BJ (cell line): ENCODE measurements at places on chromosomes 4 and X.

DNA sequence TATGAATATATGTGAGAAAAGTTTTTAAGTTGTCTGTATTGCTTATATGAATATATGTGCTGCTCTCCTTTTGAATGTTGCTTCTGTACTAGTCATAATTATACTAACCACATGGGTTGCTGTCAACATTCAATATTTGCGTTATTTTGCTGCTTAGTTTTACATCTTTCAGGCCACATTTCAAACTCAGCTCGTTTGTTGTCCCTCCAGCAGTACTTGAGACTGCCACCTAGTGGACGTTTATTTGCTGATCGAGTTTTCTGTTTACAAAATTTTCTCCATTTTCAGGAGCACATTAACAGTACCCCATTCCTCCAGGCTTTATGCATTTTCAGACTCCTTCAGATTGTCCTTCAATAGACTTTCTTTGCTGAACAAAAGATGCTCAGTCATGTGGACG lies 75.8 kb downstream of the NUDT11 start:
- DNase-seq: no peak

- DNase-seq: peak; percentile 82
Observed at GRCh38 chrX:7334253-7334935, 186.4 kb upstream of the PUDP start.

GRCh38 chr4:118282692-118283091 lies 70.1 kb downstream of the PRSS12 start:
- DNase-seq: no peak

DNA sequence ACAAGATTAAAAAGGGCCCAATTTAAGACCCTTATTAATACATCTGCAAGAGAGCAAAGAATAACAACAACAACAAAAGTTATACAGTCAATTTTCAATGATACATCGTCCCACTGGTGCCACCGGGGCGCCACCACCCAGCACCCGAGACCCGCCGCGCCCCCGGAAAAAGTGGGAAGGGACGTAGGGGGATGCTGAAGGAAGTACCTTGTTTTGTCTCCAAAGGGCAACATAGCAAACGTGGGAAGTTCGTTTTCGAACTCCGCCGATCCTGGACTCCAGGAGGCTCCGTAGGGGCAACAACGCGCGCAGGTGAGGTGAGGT lies 1.7 kb downstream of the PDE5A start:
- no peak for DNase-seq

DNA sequence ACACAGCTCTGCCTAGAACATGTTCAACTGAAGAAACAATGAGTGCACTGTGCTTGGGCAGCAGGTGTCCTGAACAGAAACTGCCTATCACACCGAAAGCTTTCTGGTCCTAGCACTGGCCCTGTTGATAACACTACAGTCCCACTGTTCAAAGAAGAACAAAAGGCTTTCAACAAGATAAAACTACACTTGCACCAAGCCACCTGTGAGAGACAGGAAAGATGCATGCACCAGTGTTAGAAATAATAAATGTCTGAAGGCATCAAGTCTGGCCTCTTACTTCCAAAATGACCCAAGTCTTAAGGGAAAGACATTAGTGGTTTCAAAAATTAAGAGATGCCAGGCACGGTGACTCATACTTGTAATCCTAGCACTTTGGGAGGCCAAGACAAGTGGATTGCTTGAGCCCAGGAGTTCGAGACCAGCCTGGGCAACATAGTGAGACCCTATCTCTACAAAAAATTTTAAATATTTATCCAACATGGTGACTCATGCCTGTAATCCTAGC lies 68.7 kb downstream of the APBB2 start:
- no peak for DNase-seq

DNA sequence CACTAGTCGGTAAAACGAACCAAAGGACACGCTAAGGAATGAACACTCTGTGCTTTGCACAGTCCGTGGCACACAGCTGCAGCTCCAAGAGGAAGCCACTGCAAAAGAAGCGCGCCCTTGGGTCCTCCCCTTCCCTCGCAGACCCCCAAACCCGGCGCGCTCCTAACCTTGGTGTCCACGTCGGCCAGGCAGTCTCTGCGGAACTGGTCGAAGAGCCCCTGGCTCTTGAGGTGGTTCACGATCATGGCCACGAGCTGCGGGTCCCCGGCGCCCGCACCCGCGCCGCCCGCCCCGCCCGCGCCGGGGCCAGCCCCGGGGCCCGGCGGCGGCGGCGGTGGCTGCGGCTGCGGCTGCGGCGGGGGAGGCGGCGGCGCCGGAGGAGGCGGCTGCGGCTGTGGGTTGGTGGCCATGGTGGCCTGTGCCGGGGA lies 333 bp downstream of the BOD1L1 start:
- no peak for DNase-seq

- no peak for DNase-seq
Observed at GRCh38 chr4:113687067-113687718, 74.3 kb downstream of the CAMK2D start.

GRCh38 chrX:49978176-49978575 lies 55.8 kb downstream of the CLCN5 start:
- DNase-seq: no peak

GRCh38 chrX:2387614-2388239 lies 113.0 kb downstream of the DHRSX start:
- DNase-seq: no peak

GRCh38 chr4:53821179-53821851 lies 230.0 kb upstream of the LNX1 start:
- no peak for DNase-seq

- DNase-seq: no peak
Observed at GRCh38 chrX:49249616-49250015, 14.3 kb downstream of the CCDC22 start.

DNA sequence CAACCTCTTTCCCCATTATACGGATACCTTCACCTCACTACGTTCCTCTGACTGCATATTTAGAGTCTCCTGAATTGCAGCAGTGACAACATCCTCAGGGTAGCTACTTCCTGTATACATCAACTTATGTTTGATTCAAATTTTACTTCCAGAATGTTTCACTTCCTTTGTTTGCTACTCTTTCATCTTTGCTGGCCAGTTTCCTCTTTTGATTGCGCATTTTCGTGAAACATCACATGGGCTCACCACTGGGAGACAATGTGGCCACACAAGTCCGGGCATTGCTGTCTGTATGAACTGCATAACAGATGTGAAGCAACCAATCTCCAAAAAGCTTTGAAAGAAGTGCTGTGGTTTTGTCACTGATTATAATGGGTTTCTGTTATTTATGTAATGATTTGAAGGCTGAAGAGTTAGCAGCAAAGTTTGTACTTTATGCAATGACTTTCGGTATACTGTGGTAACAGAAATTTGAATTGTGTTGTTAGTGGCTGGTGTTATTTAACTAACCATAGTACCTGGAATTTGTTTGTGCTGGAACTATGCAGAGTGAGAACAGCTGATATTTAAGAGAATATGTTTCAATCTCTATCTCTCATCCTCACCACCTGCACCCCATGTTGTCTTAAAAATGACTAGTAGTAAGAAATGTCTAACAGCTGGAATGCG lies 7.4 kb downstream of the SNCA start:
- DNase-seq: no peak

DNA sequence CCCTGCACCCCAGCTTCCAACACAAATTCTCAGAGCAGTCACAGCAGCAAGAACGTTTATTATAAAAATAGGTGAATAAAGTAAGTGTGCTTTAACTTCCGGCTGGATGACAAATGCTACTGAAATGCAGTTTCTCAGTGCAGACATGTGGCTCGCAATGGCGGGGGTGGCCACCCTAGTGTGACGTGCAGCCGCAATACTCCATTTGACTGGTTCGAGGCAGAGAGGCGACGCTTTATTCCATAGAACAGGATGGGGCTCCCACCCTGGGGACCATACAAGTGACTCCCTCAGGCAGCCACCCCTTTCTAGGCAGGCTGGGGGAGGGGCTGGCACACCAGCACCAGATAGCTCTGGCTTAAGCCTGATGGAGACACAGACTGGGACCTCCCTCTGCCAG lies 14.5 kb downstream of the TNIP2 start:
- DNase-seq: no peak

DNA sequence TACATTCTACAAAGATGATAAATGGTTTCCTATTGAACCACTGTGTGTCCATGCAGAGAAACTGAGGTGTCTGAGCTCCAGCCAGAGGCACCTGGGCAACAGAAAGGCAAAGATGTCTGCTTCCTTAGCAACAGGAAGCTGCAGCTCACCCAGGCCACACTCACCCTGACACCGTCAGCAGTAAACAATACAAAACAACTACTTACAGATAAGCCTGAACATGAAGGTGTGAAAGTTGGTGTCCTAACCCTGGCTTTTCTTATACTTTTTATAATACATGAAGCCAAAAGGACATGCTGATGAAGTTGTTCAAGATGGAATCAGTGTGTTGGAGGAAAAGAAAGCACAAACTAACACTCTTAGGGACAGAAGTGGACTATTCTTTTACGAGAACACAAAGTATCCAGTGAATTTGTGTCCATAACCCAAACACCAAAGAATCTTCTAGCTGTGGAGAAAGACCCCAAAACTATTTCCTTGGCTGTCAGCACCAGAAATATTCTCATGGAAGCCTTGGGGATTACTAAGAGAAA lies 117.3 kb downstream of the SYNPO2 start:
- no peak for DNase-seq

- DNase-seq: no peak
Observed at GRCh38 chrX:150504397-150505182, 63.8 kb upstream of the MTM1 start.

- no peak for DNase-seq
Observed at GRCh38 chr4:86481440-86481839, 112.7 kb upstream of the PTPN13 start.

GRCh38 chrX:13397878-13398818 lies 78.3 kb upstream of the ATXN3L start:
- peak; percentile 97 for DNase-seq

GRCh38 chr4:187632260-187632995 lies 363.1 kb upstream of the ZFP42 start:
- DNase-seq: no peak

GRCh38 chr4:42339935-42340406 lies 57.3 kb upstream of the SHISA3 start:
- DNase-seq: no peak

- no peak for DNase-seq
Observed at GRCh38 chrX:53073115-53073586, 9.0 kb upstream of the TSPYL2 start.

- DNase-seq: peak; percentile 16
Observed at GRCh38 chr4:120633810-120634209, 288.7 kb downstream of the PRDM5 start.

DNA sequence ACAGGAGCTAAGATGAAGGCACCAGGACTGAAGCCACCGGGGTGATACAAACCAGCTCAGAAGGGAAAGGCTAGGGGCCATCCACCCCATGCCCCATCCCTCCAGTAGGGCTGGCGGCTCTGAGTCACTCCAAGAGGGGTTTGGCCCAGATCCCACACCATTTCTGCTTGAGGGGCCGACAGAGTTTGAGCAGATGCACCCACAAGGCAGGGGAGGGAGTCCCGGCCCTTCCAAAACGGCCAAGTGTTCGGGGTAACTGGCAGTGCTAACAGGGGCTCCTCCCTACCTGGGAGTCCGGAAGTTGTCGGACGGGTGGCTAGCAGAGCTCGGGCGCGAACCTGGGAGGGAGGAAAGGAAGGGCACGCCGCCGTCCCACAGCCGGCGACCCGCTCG lies 412 bp downstream of the SLC10A3 start:
- no peak for DNase-seq

DNA sequence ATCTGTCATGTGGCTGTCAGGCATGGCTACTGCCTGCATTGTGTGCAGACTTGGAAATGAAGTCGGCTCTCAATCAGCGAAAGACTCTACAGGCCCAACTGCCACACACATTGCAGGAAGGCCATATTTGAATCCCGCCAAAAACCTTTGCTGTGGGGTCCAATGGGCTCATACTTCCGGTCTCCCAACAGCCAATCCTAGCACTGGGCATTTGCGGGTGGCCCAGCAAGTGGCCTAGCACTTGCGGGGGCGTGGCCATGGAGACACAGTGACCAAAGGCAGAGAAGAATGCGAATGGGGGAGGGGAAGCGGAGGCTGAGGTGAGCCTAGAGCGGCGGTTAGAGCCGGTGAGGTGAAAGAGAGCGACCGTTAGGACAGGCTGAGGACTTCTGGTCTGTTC lies at the start of gene OTUD6A:
OTUD6A (plus strand) TSS at position 382 of the 400 bp plus-strand sequence. CDS start 68 bp downstream, outside the sequence.
- no peak for DNase-seq

DNA sequence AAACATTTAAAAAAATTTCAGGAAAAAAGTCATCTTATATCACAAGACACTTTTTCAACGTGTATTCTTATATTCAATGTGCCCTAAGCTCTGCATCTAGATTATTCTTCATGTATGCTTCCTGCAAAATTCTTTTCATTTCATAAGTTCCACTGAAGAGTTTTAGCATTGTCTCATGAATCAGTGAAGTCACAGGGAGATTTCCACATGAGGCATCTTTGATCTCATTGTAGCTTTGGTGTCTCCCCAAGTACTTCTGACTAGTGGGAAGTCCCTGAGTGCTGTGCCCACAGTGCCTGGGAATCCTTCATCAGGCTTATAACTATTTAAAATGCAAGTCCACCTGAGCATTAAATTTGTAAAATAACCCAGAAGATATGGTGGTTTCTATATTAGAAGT lies 123.8 kb downstream of the MAD2L1 start:
- no peak for DNase-seq

GRCh38 chrX:148885203-148885602 lies 384.8 kb downstream of the AFF2 start:
- DNase-seq: no peak

DNA sequence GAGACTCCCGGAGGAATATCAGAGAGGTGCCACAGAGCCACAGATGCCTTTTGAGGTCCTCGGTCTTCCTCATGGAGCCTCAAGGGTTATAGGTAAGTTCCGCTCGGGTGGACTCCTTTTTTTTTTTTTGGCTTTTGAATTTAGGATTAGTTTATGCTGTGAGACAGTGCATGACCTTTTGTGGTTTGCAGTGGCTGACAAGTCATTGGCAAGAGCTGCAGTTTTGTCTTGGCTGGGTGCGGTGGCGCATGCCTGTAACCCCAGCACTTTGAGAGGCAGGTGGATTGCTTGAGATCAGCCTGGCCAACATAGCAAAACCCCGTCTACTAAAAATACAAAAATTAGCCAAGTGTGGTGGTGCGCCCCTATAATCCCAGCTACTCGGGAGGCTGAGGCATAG lies 4.5 kb upstream of the GRSF1 start:
- no peak for DNase-seq

DNA sequence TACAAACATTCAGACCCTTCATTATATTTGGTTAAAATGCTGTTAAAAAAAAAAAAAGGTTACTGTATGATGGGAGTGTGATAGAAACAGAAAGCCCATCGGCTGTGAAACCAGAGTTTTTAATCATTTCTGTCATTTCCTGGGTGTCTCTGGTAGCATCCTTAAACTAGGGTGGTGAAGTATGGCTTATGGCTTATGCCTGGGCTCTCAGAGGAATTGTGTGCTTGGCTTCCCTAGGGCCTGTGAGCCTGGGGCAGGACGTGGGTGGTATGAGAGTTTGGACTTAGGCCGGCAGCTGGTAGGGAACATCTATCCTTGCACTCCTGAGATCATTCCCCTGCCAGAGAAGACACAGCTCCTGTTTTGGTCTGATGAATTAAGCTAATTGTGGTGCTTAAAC lies 52.2 kb downstream of the DCUN1D4 start:
- DNase-seq: no peak

DNA sequence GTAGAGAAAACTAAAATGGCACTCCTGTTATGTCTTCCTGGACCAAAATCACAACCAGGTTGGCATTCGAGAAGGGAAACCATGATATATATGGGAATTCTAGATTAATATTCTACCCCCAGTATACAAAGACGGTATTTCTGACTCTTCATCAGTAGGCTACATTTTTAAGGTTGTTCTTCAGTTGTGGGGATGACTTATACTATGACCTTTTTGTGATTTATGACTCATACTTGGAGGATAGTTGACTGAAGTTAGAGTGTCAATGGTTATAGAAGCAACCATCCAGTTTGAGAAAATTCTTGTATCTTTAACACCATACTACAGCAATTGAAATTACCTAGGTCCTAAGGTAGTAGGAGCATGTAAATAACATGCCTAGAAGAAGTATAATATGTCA lies 49.8 kb upstream of the CYSLTR1 start:
- no peak for DNase-seq
